ENCODE measurements at places on chromosomes 2 and 18.

- no peak for DNase-seq
Measured at GRCh38 chr18:11962597-11962996, 18.7 kb upstream of the IMPA2 start.

GRCh38 chr2:68774569-68775271, 40.1 kb downstream of the ARHGAP25 start:
- no peak for DNase-seq

GRCh38 chr2:196459539-196459938, 180.0 kb upstream of the CCDC150 start:
- no peak for DNase-seq

DNA sequence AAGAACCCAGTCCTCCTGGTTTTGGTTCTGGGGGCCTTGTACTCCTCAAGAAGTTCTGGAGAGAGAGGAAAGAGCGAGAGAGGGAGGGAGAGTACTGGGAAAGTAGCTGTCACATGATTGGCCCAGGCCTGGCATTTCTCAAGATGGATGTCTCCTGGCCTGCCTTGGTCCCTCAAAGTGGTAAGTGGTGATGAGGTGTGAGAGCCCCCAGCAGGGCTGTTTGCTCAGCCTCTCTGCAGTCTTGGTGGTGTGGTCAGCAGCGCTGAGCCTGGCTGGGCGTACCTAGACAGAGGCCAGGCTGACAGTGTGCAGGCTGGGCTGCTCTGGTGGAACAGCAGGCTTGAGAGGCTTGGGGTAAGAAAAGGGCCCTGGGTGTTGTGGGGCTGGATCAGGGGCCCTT, 2.5 kb downstream of the SPEG start:
- DNase-seq: no peak

DNA sequence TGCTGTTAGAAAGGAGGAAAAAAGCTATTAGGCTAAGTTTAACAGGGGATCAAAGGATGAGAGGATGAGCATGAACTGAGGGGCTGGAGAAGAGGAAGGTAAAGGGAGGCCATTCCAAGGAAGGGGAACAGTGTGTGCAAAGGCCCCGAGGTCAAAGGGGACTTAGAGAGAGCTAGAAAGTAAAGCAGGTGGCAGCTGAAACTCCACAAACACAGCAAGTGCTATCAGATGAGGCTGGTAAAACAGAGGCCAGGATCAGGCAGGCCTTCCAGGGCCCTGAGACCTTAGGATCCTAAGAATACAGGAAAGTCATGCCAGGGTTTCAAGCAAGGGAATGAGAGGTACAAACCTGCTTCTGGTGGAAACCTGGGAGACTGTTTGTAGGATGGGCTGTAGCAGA, 5.8 kb downstream of the HDAC4 start:
- DNase-seq: no peak

Measured in cortex of kidney (tissue), 1 donor.